ENCODE measurements at places on chromosomes 7 and 10. TPM values are rescaled to one million over a fixed set of nuclear protein-coding genes. Genes with fewer than 3 reads are reported as not detected.

The MSS51 gene
- total RNA-seq = 3.4 TPM

DNA sequence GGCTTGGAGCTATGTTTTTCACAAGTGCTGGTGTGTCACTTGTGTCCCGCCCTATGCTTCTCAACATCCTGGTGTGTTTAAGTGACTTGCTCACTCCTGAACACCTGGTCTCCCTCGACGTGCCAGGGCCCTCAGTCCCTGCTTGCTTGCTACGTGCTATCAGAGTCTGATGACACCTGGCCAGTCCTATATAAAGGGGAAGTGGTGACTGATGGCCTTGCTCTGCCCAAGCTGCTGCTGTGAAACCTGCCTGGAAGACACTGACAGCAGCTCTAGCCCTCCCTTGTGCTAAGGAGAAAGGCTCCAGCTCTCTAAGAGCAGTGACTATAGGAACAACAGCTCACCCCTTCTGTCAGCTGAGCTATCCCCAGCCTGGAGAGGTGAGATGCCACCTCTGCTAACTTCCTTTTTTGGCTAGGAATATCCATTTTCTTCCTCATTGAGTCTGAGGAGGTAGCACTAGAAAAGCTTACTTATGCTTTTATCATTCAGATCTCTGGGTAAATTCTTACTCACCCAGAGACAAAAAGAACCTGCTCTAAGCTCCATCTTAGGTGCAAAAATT is 77.2 kb upstream of the PLXNA4 start:
- H3K27ac ChIP-seq = peak overlapping the region; percentile 80
- DNase-seq = peak; percentile 78
- H3K27me3 ChIP-seq = no peaks in the 10 kb centered on the region

The NYAP1 gene
- total RNA-seq = 0.32 TPM

The ANKRD26 gene
- total RNA-seq = 8.9 TPM

The CCDC7 gene
- 30.2 TPM for total RNA-seq
